H54 (cell line): ENCODE measurements at places on chromosomes 7 and 10.

DNA sequence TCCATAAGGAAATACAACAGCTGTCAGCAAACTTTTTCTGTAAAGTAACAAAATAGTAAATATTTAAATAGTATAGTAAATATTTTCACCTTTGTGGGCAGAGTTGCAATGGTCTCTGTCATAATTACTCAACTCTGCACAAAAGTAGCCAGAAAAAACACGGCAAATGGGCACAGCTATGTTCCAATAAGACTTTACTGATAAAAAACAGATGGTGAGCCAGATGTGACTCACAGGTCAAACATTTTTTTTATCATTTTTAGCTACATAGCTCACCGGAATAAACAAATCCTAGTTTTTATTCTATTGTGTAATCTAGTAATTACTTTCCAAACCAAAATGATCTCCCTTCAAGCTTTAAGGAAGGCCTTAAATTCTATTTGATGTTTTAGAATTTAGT, 55.3 kb downstream of the NCAPG2 start:
- peak; percentile 42 for DNase-seq

DNA sequence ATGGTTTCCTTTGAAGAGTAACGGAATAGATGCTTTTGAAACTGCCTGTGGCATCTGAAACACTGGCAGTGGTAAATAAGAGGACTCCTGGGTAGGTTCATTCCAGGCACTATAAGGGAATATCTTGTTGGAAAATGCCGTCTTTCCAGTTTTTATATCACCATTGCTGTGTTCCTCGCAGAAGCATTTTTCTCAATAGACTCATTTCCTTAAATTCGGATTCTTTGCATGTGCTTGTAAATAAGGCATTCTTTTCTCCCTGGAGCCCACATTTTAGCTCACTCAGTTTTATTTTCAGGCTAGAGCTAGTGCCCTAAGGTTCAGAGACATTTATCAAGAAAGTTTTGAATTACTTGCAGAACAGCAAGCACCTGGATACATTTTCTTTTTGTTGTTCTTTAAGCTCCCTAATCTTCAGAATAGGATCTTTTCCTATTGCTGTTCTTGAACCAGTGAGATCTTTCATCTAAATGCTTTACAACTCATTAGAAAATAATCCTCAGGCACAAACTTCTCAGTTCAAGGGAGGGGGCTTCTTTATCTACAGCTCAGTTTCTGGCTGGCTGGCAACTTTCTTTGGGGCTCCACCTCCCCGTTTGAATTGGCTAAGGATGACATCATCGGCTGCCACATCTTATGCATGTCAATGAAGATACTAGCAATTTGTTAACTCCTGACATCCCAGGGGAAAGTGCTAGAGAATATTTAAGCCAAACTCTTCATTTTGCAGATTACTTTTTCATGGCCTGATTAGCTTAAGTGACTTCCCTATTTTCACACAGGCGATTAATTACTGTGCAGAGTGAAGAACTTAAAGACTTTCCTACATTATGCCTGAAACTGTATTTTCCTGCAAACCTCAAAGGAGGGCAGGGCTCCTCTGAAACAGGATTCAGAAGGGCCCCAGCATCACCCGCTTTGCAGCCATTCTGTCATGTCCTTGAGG, 133.7 kb upstream of the RSU1 start:
- peak; percentile 30 for DNase-seq

GRCh38 chr7:1093502-1093843, 5.6 kb downstream of the GPER1 start:
- DNase-seq = no peak

- DNase-seq = no peak
These were observed 19.8 kb upstream of the TSPAN12 start for GRCh38 chr7:120877701-120878100.

GRCh38 chr7:125098377-125098970, 168.8 kb upstream of the POT1 start:
- no peak for DNase-seq

DNA sequence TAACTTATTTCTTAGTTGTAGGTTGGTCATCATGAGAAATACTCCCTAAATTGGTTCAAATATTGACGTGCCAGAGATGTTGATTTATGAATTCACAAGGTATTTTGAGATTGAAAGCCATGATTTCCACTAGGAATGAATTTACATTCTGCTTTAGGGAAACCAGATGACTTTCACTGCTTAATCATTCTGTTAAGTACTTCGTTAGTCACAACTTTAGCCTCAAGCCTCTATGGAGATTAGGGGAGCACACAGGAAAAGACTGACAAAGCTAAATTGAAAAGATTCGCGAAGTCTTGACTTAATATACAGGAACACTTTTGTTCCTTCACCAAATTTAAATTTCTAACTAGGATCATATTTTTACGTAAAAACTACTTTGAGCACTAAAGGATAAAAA, 250.4 kb upstream of the CACNA2D1 start:
- no peak for DNase-seq

DNA sequence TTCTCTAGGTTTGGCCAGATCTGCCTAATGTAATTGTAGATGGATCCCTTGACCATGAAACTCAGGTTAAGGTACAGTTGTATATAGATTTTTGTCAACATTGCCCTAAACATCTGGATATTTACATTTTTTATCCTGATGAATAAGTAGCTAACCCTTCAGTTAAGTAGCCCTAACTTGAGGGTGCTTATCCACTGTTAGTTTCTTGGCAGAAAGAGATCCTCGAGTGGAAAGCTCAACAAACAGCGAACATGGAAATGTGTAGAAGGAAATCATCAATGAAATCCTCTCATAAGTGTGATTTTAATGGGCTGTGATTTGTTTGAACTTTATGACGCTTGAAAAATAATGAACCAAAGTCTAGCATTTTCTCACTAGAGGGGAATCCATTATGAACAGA, 72.8 kb downstream of the PRSS58 start:
- no peak for DNase-seq

DNA sequence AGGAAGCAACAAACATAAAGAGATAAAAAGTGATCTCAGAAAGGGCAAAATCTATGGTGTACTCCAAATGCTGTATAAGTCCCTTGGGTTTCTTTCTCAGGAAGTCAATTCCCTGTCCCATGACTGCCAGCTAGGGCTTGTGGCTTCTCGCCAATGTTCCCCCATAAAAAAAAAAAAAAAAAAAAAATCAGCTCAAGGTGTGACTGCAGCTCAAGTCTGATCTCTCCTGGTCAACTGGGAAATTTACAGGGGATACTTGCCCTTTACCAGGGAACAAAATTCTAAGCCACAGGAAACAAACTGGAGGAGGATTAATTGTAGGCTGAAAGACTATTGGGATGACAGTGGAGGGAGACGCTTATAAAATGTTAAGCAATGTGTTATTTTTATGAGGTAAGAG, 76.0 kb downstream of the PCGF5 start:
- DNase-seq = no peak

DNA sequence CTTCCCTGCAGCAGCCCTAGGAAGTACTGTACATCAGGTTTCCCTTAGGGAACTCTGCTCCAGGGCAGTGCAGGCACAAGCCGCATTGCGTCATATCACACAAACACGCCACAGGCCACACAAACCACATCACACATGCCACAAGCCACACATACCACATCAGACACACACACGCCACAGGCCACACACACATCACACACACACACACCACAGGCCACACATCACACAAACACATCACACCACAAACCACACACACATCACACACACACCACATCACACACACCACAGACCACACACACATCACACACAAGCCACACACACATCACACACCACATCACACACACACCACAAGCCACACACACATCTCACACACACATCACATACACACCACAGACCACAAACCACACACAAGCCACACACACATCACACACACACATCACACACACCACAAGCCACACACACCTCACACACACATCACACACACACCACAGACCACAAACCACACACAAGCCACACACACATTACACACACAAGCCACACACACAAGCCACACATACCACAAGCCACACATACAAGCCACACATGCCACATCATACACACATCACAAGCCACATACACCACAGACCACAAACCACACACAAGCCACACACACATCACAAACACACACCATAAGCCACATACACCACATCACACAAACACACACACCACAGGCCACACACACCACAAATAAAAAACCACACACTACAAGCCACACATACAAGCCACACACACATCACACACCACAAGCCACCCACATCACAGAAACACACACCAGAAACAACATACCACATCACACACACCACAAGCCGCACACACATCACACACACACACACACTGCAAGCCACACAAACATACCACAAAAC, 53.4 kb downstream of the TMEM209 start:
- DNase-seq = no peak

GRCh38 chr7:55549457-55549856, 22.8 kb downstream of the VOPP1 start:
- DNase-seq = no peak

DNA sequence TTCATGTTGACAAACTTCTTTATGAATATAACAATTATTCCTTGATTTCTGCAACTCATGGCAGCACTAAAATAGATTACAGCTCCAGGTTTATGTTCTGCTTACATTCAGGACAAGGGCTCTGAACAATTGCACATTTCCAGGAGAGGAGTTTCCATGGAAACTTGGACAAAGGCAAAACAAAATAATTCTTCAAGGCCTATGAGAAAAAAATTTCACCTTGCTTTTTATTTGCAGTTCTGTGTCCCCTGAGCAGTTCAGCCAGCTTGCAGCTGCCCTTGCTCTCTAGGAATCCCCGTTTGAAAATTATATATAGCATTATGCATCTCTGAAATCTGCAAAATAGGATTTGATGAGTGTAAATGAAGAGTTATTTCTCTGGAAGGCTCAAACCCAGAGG, 71.7 kb downstream of the ARL4A start:
- DNase-seq = no peak

- no peak for DNase-seq
These were observed 133.1 kb downstream of the SH2D4B start for GRCh38 chr10:80670774-80671173.

DNA sequence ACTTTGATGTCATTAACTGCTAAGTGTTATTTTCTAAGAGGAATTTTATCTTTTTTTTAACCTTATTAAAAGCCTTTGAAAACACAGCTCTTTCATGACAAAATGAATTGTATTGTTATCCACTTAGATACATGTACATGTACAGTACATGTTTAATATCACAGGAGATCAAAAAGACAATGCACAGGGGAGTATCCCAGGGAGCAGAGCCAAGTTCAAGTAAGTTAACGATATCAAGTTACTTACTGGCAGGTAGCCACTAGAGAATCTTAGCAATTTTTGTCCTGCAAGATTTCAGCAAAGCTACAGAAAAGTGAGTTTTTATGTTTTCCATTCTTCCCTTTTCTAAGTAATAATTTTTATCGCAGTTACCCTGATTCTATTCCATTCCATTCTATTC, 33.9 kb upstream of the ARL4A start:
- DNase-seq = no peak

- peak; percentile 13 for DNase-seq
These were observed 453.1 kb downstream of the SORCS1 start for GRCh38 chr10:106711313-106711906.

- no peak for DNase-seq
These were observed 233.1 kb downstream of the PARD3 start for GRCh38 chr10:34581801-34582532.

DNA sequence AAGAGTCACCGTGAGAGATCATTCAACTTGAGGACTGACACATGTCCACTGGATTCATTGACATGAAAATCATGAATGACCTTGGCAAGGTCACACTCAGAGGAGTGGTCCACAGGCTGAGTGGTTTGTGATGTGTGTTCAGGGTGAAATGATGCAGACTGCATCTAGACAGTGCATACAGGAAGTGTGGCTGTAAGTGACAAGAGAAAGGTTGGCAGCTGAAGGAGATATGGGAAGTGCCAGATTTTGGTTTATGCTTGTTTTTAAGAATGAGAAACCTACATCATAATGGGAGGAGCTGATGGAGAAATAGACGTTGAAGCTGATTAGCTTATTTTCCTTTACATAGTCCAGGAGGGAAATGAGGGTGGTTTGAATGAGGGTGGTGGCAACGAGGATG, 64.8 kb upstream of the VIPR2 start:
- DNase-seq = no peak

GRCh38 chr7:158289761-158290523, 297.7 kb downstream of the PTPRN2 start:
- no peak for DNase-seq

GRCh38 chr10:10044922-10045764, 972.5 kb upstream of the CELF2 start:
- no peak for DNase-seq

GRCh38 chr7:87170828-87171227, 18.6 kb downstream of the DMTF1 start:
- no peak for DNase-seq

DNA sequence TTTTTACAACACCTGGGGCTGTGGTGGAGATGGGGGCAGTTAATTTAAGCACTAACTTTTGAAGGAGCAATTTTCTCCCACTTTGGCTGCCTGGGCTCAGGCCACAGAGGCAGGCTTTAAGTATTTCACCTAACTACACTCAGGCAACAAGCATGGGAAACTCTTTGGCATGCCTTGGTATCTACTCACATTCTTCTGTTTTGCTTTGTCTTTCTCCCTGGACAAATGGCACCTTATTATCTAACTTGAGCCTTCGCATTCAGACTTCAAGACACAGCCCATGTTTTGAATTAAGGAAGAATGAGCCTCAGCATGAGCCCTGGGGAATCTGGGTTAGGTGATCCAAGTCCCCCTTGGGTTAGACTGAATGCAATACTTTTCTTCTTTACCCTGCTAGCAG, 31.8 kb upstream of the BMPER start:
- DNase-seq = no peak

GRCh38 chr7:105101864-105102263, 87.9 kb downstream of the KMT2E start:
- DNase-seq = no peak

- peak; percentile 98 for DNase-seq
These were observed 213.9 kb downstream of the MAD1L1 start for GRCh38 chr7:2018569-2019460.

- DNase-seq = no peak
These were observed 44.0 kb upstream of the CAV2 start for GRCh38 chr7:116455499-116455898.

DNA sequence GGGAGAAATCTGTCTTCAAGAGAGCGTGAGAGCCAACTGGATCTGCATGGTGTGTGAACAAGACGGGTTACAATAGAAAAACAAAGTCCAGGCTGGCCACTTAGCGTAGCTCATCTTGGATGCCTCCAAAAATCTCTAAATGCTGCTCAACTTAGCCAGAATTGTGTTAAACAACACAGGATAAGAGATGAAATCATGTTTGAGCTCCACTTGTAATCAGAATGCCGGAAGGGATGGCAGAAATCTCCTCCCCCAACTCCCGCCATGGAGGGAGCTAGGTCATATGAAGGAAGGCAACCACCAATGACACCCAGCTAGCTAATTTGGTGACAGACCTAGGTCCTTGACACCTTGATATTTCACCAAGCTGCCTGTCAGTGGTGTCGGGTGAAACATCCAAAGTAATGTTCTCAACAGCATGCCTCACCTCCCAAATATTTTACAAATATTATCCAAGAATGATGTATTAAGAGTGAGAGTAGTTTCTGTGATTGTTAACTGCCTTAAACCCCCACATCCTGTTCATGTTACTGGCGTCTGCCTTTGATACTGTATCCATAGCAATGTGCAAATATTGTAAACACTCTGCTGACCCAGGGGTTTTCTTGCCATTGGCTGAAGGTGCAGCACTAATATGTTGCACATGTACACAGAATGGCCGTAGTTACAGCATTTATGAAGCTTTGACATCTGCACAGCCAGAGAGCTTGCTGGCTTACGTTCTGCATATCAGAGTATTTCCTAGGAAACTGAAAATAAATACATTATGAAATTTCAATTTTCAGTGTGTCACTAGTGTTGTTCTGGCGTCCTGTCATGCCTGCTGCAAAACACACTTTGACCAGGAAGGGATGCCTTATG, 25.8 kb downstream of the TMEM254 start:
- DNase-seq = no peak

- DNase-seq = no peak
These were observed 249.1 kb upstream of the LYZL1 start for GRCh38 chr10:29039677-29040189.
